Esophagus squamous epithelium (tissue), 5 donors: ENCODE measurements at places on chromosomes 5 and 9.

- DNase-seq = no peak
These were observed 132.8 kb downstream of the CD180 start for GRCh38 chr5:67063791-67064190.

GRCh38 chr9:76271755-76272154, 122.5 kb downstream of the RFK start:
- DNase-seq = no peak

DNA sequence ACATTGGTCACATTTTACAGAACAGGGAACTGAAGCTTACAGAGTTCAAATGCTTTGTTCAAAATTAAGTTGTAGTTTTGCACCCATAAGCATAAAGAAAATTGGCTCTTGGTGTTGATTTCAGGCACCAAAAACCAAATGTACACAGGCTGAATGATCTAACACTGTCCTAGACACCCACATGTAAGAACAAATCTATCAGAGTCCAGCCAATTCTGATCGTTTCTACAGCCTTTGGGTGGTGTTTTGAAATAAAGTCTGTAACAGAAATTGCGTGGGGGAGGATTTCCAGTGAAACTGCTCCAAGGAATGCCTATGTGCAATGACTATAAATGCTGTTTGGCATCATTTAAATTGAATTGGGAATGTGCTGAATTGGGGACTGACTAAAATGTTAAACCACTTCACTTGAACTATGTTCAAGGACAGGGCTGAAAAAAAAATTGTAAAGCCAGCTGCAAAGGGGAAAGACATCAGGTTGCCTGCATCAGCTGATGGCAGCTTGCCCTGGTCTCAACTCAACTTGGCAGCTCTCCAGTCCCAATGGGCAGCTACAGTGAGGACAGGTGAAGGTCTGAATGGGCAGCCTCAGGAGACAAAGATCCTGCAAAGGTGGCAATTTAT, 92.2 kb upstream of the TRPC7 start:
- no peak for DNase-seq

- no peak for DNase-seq
These were observed 3.0 kb downstream of the NUDT2 start for GRCh38 chr9:34332076-34332964.

DNA sequence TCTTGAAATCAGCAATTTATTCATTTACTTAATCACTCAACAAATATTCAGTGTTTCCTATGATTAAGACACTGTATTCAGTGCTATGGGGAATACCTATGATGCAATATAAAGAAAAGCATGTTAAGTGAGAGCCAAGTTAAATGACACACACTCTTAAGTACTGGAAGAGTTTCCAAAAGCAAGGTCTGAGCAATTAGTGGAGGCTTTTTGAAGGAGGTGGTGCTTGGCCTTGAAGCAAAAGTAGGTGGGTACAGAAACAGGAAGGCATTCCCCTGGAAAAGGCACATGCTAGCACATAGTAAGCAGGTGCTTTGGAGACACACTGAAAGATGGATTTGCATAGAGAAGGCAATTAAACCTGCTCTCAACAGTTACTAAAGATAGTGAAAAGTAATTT, 4.0 kb downstream of the TSLP start:
- DNase-seq = no peak

DNA sequence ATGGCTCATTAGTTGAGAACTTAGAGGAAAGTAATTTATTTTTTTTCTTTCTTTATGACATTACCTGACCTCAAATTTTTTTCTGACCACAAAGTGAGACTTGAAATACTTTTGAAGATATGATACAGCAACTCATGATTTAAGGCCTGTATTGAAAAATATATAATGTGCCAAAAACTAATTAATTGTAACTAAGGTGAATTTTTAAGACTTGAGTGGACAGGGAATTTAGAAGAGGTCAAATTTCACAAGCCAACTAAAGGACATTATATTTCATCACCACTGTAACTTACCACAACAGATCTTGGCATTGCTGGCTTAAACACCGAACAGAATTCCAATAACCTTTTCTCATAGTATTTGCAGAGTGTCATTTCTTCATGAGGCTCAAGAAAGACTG, 1.8 kb downstream of the CCNH start:
- no peak for DNase-seq

DNA sequence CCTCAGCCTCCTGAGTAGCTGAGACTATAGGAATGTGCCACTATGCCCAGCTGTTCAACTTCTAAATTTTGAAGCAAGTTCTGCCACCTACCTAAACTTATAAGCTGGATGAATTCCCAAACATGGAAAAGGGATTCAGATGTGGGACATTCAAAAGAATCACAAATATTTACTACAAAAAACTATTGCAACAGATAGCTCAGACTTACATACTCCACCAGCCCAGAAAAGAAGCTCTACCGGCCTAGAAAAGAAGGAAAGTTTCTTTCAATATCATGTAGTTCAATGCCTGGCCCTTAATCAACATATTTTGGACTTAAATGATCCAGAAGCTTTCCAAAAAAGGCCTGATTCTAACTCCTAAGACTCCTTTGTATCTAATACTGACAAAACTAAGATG, 23.8 kb downstream of the SH3RF2 start:
- no peak for DNase-seq

- DNase-seq = no peak
These were observed 281.0 kb downstream of the HINT1 start for GRCh38 chr5:130884023-130884422.

- no peak for DNase-seq
These were observed 408.1 kb downstream of the GADD45G start for GRCh38 chr9:90012949-90013348.

DNA sequence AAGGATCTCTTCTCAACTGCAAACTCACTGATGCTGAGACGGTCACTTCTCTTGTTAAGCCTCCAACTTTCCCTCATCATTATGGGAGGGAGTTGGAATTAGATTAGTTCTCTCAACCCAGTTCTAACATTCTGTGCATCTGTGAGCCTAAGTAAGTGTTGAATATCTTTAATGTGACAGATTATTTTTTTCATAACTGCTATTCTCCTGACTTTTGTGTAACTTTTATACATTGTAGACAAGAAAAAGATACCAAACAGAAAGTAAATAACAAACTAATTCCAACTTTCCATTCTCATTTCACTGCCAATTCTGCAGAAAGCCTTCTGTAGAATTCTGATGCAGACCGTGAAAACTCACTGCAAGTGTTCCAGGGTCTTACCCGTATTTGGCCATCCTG, 813.5 kb downstream of the TLE4 start:
- no peak for DNase-seq

DNA sequence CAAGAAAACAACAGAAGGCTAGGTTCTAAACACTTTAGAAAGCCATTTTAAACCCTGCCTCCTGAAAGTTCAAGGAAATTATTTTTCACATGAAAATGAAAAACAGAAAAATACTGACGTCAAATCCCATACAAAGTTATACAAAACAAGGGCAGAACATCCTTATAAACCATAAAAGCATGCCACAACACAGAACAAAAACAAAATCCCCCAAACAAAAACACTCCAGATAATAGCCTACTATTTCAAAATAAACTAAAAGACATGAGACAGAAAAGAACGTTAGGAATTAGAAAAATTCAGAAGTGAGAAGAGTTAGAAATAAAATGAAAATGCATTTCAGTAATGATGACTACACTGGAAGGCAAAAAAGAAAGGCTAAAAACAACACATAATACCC, 173.6 kb downstream of the DCP2 start:
- no peak for DNase-seq

GRCh38 chr5:73808911-73809310, 182.9 kb downstream of the ARHGEF28 start:
- no peak for DNase-seq

DNA sequence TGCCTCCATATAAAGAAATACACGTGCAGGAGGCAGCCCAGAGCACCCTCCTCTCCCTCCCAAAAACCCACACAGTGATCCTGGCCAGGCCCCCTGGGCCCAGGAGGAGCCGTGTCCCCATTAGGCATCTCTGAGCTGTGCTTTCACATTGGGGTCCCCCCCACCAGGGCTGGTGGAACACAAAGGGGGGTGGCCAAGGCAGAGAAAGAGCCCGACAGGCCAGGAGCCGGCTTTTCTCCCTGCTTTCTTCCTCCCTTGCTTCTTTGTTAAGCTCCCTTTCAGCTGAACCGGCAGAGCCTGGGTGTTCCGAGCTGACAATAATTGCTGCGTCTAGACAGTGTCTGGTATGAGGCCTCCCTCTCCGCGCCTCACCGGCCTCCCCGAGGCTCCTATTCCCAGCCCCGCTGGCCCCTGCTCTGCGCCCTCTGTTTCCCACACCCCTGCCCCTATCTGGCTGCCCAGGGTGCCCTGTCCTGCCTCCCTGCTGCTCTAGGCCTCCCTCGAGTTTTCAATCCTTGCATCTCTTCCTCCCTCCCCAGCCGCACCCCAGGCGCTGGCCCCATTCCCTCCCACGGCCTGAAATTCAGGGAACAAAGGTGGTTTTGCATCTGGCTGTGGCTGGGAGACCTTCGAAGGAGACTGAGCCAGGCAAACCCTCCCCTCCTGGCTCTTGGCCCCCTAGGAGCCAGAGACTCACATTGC, 120.6 kb downstream of the C9orf50 start:
- no peak for DNase-seq

DNA sequence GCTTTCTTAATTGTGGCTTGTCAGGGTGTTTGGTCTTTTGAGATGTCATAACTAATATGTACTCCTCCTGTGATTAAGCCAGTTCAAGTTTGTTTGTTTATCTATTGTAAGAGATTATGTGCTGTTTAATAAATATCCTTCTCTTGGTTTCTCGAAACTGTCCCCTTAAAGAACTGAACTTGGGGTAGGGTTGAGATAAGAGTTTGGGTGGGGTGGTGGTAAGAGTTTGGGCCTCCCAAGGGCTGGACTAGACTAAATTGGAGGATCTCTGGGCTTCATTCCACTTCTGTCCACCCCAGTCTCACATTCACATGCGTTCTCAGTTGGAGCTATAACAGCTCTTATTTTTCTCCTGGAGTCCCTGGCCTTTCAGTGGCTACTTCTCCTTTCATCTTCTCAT, 38.2 kb downstream of the AQP7 start:
- no peak for DNase-seq

GRCh38 chr9:33167084-33167971, at the start of gene B4GALT1:
B4GALT1 (minus strand) TSS chr9:33167336; CDS start chr9:33167169, 167 bp downstream.
- DNase-seq = peak; percentile 87

DNA sequence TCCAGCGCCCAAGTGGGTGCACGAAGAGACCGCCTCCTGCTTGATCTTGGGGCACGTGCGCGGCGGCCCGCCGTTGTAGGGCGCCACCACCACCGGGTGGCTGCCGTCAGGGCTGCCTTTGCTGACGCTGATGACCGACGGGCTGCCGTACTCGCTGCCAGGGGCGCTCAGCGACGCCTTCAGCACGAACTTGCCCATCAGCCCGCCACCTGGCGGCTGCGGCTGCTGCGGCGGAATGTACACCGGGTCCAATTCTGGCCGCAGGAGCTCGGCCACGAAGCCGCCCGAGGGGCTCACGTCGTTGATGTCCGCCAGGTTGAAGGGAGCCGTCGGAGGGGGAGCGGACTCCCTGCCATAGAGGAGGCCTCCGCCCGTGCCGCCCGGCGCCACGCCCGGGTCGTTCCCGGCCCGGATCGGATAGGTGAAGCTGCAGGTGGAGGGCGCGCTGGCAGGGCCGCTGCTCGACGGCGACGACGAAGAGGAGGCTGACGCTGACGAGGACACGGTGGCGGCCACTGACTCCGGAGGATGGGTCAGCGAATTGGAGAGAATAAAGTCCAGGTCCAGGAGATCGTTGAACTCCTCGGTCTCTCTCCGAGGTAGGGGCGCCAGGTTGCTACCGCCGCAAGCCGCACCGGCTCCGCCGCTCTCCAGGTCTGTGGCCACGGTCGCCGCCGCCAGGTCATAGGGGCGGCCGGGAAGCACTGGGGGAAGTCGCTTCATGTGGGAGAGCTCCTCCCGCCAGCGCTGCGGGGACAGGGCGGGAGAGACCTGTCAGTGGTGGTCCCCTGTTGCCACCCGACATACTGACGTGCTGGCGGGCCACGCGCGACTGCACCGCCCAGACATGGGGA, 1.8 kb downstream of the KLF4 start:
- no peak for DNase-seq

DNA sequence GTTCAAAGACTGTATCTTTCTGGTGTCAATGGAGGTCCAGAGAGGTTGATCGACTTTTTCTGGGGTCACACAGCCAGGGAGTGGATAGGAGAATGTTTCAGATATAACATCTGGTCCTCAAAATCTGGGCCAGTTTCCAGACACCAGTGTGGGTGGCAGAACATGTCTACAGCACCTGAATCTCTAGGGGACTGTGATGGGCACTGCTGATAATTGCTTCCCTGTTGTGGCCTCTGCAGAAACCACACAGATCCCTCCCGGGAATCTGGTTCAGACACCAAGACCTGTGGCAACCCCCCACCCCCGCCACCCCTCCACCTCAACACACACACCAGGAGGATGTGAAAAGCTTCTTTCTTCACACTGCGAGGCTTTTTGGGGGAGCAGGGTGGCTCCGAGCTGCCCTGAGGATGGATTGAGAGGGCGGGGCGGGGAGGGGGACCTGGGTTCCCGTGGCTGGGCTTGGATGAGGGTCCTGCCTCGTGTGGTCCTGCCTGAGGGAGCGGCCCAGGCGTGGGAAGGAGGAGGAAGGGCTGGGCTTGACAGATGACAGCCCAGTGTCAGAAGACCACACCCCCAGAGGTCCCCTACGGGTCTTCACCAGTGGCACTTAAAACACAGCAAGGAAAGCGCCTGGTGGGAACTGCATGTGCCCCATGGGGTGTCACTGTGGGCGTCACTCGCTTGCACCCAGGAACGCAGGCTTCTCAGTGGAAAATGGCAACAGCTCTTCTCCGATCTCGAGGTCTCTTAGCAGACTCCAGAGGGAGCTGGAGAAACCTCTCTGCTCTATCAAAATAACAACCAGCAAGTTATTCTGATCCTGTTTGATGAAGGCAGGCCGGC, 55.2 kb downstream of the TRIP13 start:
- no peak for DNase-seq

- no peak for DNase-seq
These were observed 32.1 kb upstream of the CLINT1 start for GRCh38 chr5:157890836-157891597.

DNA sequence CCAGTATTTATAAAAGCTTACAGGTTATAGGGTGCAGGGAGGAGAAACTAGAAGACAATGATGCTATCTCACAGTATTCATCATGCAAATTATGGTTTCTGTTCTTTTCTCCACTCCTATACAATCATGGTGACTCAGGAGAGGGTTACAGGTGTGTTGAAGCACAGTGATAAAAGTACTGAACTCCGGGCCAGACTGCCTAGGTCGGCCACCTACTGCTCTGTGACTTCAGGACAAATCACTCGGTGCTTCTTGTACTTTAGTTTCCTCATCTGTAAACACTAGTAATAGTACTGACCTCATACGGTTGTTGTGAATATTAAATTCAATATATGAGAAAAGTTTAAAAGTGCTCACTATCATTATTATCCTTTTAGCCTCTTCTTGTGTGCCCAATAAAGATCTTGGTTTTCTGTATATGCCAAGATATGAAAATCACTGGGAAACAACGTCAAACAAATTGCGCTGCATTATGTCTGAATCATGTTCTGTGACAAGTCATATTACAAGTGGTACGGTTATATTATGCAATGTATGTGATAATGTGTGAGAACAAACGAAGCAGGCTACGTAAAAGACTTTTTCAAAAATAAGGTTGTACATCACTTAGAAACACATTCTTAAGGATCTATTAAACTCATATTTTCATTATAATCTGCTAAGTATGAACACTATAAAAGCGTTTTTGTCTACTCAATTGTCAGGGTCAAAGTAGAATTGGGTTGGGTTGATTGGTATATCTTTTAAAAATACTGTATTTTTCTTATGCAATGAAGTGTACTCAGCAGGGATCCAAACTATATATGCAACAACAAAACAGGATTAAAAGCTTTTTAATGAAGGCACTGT, 153.3 kb downstream of the EFNA5 start:
- no peak for DNase-seq

- no peak for DNase-seq
These were observed 111.8 kb upstream of the APC start for GRCh38 chr5:112625689-112626438.
